GM04503 (cell line): ENCODE measurements at places on chromosomes 13 and 19.

DNA sequence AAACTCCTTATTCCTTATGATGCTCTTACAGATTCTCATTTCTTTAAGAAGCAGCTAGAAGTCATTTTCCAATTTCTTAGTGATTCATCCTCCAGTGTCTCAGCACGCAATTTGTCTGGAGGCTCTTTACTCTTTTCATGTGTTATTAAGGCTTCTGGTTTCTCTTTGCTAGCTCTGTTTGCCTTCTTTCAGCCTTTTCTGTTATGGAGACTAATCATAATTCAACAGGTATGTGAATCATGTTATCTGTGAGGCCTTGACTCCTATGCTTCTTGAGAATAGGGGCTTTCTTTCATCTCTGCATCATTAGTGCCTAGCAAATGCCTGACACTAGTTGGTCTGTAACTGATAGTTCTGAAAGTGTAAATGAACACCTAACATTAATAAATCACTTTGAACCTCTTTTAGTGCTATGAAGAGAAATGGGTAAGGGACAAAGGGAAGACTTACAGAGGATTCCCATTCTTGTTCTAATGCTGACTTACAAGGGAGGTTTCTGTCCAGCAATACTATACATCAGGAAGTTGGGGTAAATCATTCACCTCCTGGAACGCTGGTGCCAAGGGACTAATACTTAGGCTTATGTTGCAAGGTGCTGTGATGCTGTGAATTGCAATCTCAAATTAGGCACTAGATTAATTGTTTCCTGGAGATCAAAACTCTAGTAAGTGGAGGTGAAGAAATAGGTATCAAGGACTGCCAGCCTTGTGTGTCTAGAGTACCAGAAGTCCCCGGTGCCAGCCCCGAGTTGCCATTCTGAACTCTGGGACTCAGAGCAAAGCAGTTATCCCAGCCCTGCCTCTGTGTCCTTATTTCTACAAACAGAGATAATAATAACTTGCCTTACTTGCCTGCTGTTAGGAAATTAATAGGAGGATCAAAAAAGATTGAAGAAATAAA, 265.6 kb downstream of the DCLK1 start:
- no peak for DNase-seq

DNA sequence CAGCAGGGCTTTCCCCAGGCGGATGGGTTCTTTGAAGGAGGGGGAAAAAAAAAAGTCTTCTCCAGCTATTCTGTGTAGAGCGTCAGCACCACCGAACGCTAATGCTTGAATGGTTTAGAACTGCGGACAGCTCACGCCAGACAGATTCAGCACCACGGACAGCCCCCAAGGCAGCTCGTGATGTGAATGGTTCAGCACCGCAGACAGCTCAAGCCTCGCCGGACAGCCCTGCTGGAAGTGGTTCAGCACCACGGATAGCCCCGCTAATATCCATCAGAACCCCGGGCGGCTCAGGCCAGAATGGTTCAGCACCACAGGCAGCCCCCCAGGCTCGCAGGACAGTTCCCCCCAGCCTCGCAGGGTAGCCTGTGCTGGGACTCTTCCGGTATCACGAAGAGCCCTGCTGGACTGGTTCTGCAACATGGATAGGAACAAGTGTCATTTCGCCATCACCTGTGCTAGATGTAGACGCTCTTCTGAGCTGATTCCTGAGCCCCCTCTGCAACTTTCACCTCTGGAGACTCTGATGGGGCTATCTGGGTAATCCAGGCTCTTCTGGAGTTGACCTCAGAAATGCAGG, 4.9 kb upstream of the SMIM17 start:
- peak; percentile 4 for DNase-seq

GRCh38 chr13:96621634-96622183, 372.6 kb downstream of the OXGR1 start:
- DNase-seq = no peak

DNA sequence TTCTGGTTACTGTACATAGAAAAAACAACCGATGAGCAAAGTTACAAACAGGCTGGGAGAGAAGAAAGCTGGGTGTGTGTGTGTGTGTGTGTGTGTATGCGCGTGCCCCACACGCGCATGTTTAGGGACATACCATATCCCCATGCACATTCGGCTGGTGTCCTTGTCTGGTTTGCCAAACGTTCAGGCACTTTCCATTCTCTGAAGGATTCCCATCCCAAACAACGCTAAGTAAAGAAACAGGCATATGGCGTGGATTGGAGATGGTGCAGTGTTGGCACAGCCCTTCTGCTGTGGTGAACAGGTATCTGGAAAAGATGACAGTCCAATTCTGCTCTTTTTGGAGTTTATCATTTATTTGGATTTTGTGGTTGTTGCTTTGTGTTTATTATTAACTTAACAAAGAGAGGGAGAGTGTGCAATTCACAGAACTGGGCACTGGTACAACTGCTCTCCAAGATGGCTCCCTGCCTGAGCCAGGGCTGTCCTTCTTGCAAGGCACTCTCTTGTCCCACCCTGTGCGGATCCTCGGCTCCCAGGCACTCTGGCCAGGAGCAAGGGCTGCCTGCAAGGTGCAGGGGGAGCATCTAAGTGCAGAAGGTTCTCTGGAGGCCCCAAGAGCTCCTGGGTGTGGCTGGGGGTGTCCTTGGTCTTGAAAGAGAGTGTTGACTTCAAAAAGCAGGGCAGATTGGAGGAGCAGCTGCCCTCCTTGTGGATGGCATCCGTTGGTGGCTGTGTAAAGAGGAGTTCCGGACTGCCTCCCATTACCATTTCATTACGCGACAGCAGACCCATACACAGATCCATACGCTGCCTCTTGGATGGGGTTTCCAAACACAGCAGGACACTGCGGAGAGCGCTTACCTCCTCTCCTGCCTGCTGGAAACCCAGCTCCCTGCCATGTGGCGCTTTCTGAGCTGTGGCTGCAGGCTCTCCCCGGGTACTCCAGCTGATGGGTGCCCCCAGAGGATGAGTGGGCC, 263.1 kb downstream of the ZNF536 start:
- no peak for DNase-seq

DNA sequence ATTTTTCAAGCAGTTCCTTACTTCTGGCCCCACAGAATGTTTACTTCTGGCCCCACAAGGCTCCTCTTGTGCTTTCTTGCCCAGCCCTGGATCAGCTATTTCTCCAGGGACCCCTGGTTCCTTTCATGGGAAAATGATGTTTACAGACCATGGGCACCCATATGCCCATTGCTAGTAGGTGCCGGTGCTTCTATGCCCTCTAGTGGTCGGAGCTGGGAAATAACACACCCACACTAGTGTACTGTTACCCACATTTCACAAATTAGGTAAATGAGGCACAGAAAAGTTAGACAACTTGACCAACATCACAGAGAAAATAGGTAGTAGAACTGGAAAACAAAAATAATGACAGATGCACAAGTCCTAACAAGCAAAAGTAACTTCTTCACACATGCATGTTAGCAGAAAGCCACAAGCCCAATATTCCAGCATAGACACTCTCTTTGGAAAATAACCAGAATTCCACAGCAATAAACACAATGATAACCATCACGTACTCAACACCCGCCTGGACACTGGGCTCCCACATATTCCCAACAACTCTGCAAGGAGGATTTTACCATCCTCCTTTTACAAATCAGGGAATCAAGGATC, 1.3 kb upstream of the CEACAM6 start:
- no peak for DNase-seq

DNA sequence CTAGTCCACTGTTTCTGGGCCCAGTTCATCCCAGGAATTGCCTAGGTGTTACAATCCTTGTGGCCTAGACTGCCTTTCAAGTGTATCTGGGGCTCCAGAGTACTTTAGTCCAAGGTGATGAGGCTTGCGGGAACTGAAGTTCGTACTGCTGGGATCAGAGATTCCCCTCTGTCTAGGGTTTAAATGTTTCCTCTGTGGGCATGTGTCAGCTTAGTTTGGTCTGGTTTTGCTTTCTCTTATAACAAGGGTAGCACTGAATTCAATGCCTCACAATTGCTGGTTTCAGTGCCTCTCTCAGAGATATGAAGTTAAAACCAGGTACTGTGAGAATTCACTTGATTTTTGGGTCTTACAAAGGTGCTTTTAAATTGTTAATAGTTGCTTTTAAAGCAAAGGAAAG, 30.8 kb downstream of the RGCC start:
- DNase-seq = no peak

DNA sequence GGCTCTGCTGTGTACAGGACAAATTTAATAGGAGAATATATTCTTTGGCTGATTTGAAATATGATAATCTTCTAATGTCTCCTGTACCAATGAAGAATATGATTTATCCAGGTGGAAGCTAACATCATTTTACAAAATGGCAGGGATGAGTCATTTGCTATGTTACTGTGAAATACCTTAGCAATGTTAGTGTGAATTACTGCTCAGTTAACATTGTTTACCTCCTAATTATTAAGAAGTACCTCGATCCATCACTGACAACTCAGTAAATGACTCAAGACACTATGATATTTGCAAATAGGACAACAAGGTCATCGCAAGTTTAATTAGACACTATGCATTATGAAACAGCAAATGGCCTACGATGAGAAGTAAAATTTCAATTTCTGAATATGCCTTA, 309.1 kb upstream of the EDNRB start:
- DNase-seq = no peak

DNA sequence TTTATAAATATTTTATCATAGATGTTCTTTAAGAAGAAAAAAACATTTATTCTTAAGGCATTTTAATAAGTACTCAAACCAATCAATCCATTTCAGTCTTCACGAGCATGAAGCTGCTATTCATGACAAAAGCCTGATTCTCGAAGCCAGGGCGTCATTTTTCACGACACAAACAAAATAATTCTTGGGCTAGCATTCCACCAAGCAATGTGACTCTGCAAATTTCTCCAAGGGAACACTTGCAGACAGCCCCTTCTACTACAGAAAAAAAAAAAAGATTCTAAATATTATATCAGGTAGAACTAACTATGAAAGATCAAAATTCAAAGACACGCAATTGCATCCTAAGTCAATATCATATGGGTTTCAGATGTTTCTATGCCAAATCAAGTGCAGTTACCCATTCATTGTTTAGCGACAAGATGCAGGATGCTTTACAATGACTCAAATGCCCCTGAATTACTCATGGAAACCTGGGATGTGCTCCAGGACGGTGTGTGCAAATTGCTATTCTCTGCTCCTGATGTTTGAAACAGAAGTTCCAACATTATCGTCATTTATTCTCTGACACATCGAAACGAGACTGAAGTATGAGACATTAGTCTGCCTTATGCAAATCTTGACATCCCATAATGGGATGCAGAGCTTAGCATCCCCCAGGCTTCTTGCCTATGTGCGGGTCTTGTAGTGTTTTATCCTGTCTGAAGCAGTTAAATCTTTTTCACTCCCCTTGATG, 517.7 kb downstream of the MYO16 start:
- peak; percentile 80 for DNase-seq

GRCh38 chr13:45048890-45049407, 59.6 kb downstream of the GPALPP1 start:
- DNase-seq = no peak

DNA sequence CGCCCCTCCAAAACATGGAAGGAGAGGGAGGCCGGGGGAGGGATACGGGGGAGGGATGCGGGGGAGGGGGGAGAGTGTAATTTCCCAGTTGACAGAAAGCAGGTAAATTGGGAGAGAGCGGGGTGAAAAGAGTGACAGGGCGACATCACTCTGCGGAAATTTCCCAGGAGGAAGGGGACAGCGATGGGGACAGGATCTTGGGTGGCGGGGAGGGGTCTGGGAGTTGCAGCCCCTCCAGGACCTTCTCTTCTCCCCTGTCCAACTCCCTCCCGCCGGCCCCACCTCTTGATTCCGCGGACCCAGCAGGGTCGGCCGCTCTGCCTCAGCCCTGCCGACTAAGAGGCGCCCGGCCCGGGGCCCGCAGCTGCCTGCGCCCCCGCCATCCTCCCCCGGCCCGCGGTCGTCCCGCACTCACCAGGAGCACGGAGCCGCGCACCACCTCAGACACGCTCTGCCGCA, 108.0 kb upstream of the DOCK9 start:
- DNase-seq = no peak

DNA sequence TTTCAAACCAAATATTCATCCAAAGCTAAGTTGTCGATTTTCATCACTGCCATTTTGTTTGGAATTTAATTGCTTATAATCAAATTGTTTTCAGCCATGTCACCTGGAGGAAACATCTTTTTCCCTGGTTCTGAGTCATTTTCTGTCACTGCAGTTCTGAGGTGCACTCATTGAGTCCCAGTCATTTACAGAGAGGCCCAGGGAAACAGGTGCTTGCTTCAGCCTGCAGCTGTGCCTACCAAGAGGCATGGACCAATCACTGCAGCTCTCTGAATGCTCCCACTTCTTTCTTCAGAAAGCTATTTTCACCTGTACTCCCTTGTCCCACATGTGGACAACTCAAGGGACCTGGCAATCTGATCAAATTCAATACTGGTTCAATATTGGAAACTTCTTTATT, 308.1 kb downstream of the COG6 start:
- no peak for DNase-seq

- DNase-seq = no peak
Measured at GRCh38 chr13:79190932-79191331, 215.1 kb downstream of the RBM26 start.
